ENCODE measurements at places on chromosomes 2 and 18. TPM values are rescaled to one million over a fixed set of nuclear protein-coding genes. Genes with fewer than 3 reads are reported as not detected.

PIEZO2 gene
- total RNA-seq: not detected

TRABD2A gene
- total RNA-seq: 288 TPM

TMEM200C gene
- total RNA-seq: not detected

CNGA3 gene
- total RNA-seq: not detected

ESCO1 gene
- total RNA-seq: 35.3 TPM

MRPL19 gene
- total RNA-seq: 14.2 TPM

TET3 gene
- 28.6 TPM for total RNA-seq

ERCC3 gene
- total RNA-seq: 49.7 TPM

TNS1 gene
- total RNA-seq: 0.60 TPM

PID1 gene
- total RNA-seq: not detected

TTC39C gene
- total RNA-seq: 98.8 TPM

AQP4 gene
- not detected for total RNA-seq

PTPRM gene
- 8.2 TPM for total RNA-seq

GREB1L gene
- not detected for total RNA-seq

PDE6D gene
- 35.7 TPM for total RNA-seq

KRTCAP3 gene
- 9.9 TPM for total RNA-seq

ASB18 gene
- not detected for total RNA-seq

PLEKHH2 gene
- total RNA-seq: 2.0 TPM

CDKL4 gene
- not detected for total RNA-seq

MOGAT1 gene
- not detected for total RNA-seq

IL1RL1 gene
- 0.48 TPM for total RNA-seq

CROCC2 gene
- not detected for total RNA-seq

Data from naive thymus-derived CD4-positive, alpha-beta T cell (primary cell).